NB4 (cell line): ENCODE measurements at places on chromosomes 12 and 14.
A peak's percentile ranks its signal among the peaks of the same experiment; 100 is the strongest.

DNA sequence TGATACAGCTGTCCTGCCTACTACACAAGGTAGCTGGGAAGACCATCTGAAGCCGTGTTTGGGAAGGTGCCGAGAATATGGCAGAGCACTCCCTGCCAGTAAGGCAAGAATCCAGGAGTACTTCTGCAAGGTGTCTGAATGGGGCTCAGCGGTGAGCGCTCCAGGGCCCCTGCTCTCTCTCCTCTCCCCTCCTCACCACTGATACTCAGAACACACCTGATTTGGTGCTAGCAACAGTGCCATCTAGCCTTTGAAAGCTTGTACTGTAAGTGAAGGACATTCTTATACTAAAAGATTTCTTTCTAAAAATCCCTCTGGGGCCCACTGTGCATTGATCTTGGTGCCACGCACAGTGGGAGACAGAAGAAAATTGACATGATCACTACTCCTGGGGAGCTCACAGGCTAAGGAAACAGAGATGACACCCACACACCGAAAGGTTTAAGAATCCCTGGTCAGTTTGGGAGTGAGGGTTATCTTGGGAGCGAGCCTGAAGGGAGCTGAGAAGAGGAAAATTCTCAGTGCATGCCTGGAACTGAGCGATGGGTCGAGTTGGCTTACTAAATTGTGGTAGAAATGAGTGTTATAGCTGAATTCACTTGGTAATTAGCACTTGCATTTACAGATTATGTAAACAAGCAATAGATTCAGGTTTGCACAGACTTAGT is 216.9 kb downstream of the NTF3 start:
- DNase-seq = peak; percentile 17

DNA sequence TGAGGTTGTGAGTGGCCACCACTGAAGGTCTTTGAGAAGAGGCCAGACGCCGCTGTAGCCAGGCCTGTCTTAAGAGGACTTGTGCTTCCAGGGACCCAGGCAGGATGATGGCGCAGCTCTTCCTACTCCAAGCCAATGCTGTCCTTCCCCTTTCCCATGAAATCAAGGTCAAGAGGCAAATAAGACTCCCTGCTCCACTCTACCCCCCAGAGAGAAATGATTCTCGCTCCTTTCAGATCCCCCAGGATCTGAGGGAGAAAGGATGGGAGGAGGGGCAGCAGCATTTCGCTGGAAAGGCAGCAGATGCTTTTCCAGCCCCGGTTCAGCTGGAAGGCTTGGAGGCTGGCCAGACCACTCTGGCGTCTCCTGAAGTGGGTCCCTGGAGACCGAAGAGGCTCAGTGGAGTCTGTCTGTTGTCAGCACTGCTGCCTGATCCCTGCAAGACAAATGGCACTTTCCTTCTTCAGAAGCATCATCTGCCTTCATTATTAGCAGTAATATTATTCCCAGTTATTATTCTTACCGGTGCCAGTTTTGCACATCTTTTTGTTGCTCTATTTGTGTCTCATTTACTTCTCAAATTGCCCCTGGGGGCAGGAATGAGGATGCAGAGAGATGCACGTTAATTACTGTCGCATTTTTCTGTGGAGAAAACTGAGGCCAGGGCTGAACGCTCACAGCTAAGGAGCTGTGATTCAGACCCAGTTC is 51.4 kb downstream of the C14orf132 start:
- DNase-seq = no peak

DNA sequence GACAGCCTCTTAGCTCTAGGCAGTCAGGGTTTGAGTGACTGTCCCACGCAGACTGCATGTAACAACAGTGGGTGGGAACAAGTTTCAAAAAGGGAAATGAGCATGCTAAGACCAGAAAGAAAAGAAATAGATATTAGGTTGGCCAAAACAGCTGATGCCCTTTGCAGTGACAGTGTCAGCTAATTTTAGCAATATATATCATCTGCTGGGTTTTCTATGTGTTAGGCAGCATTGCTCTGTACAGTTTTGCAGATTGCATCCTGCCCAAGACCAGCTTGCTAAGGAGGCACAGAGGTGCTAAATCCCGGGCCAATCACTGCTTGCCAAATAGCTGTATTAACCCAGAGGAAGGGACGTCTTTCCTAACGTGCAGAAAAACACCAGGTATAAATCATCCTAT is 541.9 kb upstream of the TBX3 start:
- DNase-seq = no peak

GRCh38 chr14:106877517-106877916 is 1351.1 kb downstream of the TMEM121 start:
- no peak for DNase-seq

- no peak for DNase-seq
Observed at GRCh38 chr12:26197832-26198231, 2.5 kb downstream of the SSPN start.

DNA sequence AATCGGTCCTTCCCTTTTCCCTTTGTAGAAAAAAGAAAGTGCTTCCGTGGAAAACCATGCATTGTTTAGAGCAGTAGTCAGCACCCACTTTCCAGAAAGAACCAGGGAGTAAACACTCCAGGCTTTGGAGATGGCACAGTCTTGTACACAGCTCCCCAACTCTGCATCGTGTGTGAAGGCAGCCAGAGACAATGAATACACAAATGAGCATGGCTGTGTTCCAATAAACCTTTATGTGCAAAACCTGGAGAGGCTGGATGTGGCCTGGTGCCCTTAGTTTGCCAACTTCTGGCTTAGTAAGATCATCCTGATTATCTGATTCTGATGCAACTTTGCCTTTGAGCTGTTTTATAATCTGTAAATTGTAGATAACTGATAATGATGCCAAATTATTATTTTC is 463.4 kb upstream of the TMEM132C start:
- DNase-seq = no peak

GRCh38 chr12:9869307-9870161 is at the start of gene CLEC2B:
TSS of gene CLEC2B (minus strand) at chr12:9869354.
- DNase-seq = peak; percentile 63

GRCh38 chr14:98114122-98114895 is 1157.7 kb downstream of the BCL11B start:
- no peak for DNase-seq

DNA sequence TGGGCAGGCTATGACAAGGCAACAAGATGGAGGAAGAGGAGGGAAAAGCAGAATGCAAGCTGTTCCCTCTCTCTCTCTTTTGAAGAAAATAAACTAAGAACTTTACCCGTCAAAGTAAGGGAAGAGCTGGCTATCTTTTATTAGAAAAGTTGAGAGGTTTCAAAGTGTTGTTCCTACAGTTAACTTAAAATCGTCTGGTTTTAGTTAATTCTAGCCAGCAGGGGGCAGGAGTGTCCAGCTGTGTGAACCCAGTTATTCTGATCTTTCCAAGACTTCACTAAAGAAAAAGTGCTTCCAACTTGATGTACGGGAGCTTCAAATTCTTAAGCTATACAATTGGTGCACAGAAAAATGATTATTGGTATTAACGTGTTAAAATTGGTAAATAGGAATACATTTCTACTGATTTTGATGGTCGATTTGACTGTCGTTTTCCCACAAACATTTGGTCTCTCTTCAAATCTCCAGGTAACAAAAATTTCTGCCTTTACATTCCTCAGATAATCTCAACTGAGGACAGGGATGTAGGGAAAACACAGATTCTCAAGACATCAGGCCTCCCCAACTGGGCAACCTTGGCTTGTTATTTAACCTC is 28.4 kb upstream of the MON2 start:
- peak; percentile 73 for DNase-seq

- no peak for DNase-seq
Observed at GRCh38 chr12:10952645-10953044, 13.6 kb upstream of the TAS2R14 start.

DNA sequence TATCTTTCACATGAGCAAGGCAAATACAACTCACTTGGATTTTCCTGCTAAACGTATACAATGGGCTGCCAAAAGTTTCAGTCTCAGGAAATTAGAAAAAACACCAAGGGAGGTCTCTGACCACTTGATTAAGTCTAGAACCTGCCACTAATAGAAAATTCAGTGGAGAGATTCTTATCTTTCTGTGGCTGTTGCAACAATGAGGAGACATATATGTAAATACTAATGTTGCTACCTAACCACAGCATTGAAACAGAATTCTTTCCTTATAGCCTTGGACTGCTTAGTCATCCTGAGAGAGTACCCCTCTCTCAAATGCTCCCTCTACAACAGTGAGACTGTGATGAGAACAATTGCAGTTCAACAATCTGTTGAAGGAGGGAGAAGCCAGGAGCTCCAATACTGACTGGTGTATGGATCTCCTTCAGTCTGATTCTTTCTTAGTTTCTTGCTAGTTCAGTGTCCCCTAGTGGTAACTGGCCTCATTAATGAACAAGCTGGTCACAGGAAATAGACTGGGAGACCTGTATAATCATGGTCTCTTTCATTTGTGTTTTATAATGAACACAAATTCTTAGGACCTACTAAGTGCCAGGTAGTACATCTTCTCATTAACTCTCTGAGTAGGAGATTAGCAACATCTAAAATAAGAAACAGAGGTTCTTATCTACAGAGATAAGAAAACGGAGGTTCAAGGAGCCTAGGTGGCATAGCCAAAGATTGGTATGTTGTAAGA is 164.5 kb downstream of the SLC38A4 start:
- DNase-seq = peak; percentile 89

DNA sequence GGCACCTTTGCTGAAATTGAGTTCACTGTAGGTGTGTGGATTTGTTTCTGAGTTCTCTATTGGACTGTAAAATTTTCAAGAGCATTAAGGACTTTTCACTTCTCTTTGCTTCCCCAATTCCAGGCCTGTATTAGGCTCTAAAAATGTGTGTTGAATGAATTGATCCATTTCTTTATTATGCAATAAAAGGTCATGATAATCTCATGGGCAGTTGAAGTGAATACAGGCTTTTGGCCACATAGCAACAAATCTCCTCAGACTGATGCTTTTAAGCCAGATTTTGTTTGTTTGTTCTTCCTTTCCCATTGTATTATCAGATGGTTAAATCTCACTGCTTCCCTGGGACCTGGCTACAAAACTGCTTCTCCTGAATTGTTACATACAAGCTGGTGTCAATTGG is 258.0 kb upstream of the FAR2 start:
- DNase-seq = no peak
